ENCODE measurements at places on chromosomes 4 and X.
A peak's percentile ranks its signal among the peaks of the same experiment; 100 is the strongest.

GRCh38 chr4:148831945-148832344 lies 389.7 kb upstream of the NR3C2 start:
- DNase-seq, result no peak

DNA sequence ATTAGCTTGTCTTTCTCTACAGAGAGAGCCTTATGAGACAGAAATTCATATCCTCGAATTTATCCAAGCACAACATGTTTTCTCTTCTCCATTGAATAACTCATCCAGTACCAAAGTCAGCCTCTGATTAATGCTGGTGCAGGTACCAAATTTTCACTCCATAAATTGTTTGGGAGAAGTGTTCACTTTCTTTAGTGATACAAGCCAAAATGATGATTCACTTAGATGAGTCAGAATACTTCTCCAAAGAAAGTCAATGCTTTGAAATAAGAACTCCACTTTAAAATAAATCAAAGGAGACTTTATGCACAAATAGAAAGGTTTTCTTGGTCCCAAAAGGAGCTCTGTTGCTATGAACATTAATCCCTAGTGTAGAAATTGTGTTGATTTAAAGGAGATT lies 60.2 kb downstream of the MAOB start:
- DNase-seq, result no peak

DNA sequence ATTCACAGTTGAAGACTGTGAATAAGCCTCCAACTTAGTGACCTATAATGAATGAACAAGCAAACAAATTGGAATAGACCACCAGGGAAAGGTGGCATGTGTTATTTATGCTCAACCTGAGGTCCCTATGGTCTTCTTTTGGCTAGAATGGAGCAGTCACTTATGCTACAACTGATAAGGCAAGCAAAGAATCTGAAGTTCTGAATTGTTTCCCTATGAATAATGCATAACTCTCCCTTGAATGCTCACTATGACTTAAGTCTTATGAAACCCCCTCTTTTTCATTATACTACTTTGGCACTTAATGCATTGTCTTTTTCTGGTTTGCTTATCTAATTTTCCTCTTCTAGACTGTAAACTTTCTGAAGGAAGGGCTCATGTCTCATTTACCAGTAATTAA lies 2.6 kb downstream of the GIMD1 start:
- no peak for DNase-seq

DNA sequence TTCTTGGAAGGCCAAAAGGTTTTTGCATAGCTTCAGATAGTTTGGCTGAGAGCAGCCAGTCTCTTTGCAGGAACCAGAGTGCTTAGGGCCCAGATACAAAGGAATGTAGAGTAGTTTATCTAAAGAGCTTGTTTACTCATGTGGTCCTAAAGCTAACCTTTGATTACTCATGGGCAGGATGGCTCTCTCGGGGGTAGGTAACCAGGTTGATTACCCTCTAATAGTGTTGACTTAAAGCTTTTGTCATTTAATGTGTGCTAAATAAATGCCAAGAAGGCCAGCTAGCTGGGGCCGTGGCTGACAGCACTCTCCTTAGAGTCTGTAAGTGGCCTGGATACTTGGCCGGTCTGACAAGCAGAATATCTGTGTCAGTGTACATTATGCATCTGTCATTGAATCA lies 69.7 kb upstream of the MAGEB16 start:
- DNase-seq, result no peak

GRCh38 chr4:25123236-25123635 lies 37.0 kb downstream of the SEPSECS start:
- DNase-seq, result no peak

GRCh38 chrX:13688958-13689740 lies at the start of gene RAB9A:
Gene RAB9A, plus strand, starts transcription at chrX:13689128. Its CDS starts 19,619 bp downstream, at chrX:13708747.
- DNase-seq, result peak; percentile 76

DNA sequence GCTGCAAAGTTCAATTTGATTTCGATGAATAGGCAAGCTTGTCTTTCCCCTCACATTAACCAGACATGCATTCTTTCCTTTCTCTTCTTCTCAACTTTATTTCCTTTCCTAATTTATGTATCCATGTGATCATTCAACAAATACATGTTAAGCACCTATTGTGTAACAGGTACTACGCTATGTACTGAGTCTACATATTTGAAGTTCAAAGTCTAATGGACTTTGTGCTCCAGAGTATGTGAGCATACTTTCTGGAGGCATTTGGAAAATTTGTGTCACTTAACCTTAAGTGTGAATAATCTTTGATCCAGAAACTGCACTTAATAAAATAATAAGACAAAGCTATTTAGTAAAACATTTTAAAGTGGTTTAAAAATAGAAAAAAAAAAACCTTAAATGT lies 675.3 kb upstream of the CT83 start:
- no peak for DNase-seq

GRCh38 chr4:168880811-168881595 lies 129.1 kb downstream of the CBR4 start:
- DNase-seq, result no peak

GRCh38 chrX:68710870-68711576 lies 63.6 kb downstream of the STARD8 start:
- DNase-seq, result no peak

- no peak for DNase-seq
Measured at GRCh38 chr4:155675709-155676429, 9.2 kb downstream of the GUCY1A1 start.

GRCh38 chrX:150856101-150856500 lies 42.4 kb downstream of the CD99L2 start:
- no peak for DNase-seq

- DNase-seq, result no peak
Measured at GRCh38 chr4:101115887-101116286, 231.4 kb downstream of the PPP3CA start.

Measured in stimulated activated CD4-positive, alpha-beta T cell treated with anti-CD3 and anti-CD28 coated beads, Interleukin-15, amount 100 ng/mL, for 1 hour (primary cell).